ENCODE measurements at places on chromosomes 3 and 15.

GRCh38 chr3:186818956-186819355, 12.7 kb upstream of the RFC4 start:
- no peak for DNase-seq

GRCh38 chr3:43223670-43224364, 62.5 kb upstream of the SNRK start:
- no peak for DNase-seq

DNA sequence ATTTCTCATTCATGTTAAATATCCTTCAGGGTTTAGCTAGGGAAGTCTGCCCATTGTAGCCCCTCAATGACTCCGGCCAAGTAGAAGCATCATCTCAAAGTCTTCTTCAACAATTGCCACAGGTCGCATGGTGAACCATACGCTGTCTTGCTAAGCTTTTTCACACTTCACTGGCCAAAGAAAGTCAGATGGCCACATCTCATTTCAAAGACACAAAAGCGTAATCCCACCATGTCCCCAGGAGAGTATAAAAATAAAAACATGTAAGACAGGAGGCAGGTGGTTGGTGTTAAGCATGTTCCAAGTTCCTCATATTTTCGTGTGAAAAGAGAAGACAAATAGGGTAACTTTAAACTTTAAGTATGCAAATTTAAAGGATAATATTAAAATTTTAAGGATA, 147.4 kb downstream of the ERC2 start:
- no peak for DNase-seq

DNA sequence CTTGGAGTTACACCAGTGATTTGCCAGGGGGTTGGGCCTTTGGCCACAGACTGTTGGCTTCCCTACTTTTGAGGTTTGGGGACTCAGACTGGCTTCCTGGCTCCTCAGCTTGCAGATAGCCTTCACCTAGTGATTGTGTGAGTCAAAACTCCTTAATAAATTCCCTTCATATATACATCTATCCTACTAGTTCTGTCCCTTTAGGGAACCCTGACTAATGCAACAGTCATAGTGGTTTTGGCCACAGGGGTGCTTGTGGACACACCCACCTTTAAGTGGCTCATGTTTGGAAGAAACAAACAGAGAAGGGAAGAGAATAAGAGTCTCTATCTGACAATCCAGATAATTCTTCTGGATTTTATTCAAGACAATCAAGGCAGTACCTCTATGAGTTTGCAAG, 457.7 kb downstream of the EPHA3 start:
- DNase-seq, result no peak

DNA sequence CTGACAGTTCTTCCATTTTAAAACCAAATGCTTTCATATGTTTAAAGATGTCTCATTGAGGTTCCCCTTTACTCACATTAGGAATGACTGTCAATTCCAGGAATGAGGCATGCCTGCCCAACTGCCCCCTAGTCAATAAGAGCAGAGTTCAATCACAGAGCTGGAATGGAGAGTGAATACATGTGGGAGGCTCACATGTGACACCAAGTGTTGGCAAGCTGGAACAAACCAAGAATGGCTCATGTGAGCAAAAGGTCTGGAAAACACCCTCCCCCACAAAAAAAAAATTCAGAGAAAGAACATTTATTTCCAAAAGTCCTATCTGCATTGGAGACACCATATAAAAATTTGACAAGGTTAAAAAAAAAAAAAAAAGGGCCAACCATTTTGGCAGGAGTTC, 3.7 kb downstream of the PBRM1 start:
- DNase-seq, result no peak

DNA sequence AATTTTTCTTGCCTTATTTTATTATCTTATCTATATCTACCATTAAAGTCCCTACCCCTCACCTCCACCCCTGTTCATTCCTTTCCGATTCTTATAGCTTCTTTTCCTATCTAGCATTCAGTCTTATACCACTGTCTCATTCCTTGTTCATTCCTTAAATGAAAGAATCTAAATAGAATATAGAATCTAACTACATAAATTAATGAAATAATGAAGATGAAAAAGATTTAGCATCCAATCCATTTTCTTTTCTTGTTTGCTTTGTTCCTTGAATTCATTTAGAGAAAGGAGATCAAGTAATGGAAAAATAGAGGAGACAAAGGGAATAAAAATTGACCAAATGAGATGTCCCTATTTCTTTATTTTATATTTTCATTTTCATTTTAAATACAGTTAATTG, 67.2 kb downstream of the OPA1 start:
- DNase-seq, result no peak

GRCh38 chr15:80259942-80260510, 8.0 kb upstream of the CTXND1 start:
- DNase-seq, result no peak

- DNase-seq, result no peak
Measured at GRCh38 chr3:111750278-111750884, 108.7 kb upstream of the PHLDB2 start.

DNA sequence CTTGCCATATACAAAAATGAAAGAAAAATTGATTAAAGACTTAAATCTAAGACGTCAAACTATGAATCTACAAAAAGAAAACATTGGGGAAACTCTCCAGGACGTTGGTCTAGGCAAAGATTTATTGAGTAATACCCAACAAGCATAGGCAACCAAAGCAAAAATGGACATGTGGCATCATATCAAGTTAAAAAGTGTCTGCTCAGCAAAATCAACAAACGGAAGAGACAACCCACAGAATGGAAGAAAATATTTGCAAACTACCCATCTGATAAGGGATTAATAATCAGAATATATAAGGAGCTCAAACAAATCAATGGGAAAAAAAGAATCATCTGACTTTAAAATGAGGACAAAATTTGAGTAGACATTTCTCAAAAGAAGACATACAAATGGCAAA, 160.9 kb downstream of the DCLK3 start:
- DNase-seq, result no peak

GRCh38 chr3:157151627-157152026, 8.3 kb downstream of the CCNL1 start:
- DNase-seq, result no peak

DNA sequence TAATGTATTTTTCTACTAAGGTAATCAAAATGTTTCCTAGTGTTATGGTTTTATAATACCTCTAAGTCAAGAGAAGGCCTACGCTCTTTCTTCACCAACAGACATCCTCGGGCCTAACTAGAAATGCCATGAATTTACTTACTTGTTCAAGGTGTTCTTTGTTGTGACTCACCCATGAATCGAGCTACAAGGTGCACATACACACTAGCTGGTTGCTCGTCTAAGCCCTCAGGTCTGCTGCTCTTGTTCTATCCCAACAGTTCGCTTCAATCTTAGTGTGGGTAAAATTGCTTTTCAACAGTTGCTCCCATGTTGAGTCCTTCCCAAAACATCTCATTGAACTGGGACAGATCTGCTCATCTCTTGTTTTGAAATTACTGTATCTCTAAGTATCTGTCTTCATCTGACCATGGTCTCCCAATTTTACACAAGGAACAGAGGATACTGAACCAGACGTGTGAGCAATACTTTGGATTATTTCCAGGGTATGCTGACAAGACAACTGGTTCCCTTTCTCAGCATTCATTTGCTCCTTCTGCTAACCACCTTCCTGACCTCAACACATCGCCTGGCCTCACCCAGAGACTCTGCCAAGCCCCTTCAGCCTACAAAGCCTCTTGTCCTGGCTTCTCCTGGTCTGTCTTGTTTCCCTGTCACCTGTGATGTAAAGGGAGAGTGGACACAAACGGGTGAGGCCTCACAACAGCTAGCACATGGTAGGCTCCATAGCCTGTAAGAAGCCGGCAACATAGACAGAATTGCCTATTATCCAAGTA, 84.2 kb downstream of the NEDD4 start:
- DNase-seq, result no peak

- no peak for DNase-seq
Measured at GRCh38 chr3:30538791-30539190, 67.6 kb upstream of the TGFBR2 start.

GRCh38 chr3:15804553-15805095, 6.8 kb upstream of the ANKRD28 start:
- DNase-seq, result no peak

- DNase-seq, result no peak
Measured at GRCh38 chr3:74771401-74771800, 156.9 kb upstream of the CNTN3 start.

- DNase-seq, result no peak
Measured at GRCh38 chr3:103247459-103247858, 812.6 kb downstream of the ZPLD1 start.

DNA sequence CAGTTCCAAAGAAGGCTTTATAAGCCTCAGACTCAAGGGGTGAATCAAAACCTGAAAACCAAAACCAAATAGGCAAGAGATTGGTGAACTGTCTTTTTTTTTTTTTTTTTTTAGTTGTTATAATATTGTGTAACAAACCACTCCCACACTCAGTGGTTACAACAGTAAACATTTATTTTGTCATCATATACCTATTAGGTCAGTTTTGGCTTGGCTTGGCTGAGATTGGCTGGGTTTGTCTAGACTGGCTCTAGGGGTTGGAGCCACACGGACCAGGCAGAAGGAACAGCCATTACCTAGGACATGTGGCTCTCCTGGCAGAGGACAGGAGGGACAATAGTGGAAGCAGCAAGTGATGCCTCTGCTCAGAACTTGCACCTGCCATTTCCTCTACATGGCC, 26.4 kb upstream of the RYR3 start:
- DNase-seq, result no peak

GRCh38 chr3:196207833-196208607, 3.2 kb downstream of the ZDHHC19 start:
- peak; percentile 32 for DNase-seq

GRCh38 chr3:42868841-42869240, 6.8 kb downstream of the CYP8B1 start:
- no peak for DNase-seq

GRCh38 chr3:127002195-127003174, 19.6 kb downstream of the PLXNA1 start:
- no peak for DNase-seq

DNA sequence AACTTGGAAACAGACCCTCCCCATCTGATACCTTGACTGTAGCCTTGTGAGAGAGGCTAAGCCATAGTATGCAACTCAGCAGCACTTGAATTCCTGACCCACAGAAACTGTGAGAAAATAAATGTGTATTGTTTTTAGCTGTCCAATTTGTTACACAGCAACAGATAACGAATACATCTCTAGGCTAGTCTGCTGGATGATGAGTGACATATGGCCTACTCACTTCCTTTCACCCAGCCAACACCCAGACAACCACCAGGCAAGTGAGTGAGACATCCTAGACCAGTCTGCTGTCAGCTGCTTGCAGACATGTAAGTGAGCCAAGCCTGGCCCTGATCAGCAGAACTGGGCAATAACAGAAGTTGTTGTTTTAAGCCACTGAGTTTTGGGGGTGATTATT, 19.2 kb upstream of the SMAD6 start:
- no peak for DNase-seq

GRCh38 chr3:25130724-25131520, 297.1 kb upstream of the RARB start:
- no peak for DNase-seq

GRCh38 chr15:49313650-49314049, 109.4 kb upstream of the FGF7 start:
- no peak for DNase-seq

DNA sequence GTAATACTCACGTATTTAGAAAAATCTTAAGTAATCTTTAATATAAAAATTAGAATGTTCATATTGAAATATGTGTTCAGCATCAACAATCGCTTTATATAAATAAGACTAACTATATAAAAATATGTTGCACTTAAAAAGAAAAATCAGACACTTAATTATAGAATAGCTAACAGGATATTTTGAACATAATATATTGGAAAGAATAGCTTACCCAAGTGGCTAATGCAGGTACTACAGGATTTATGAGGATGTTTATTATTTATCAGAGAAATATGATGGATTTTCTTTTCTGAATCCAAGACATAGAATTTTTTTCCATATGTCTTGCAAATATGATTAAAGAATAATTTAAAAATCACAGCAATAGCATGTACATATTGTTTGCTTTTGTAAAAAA, 567.9 kb upstream of the GBE1 start:
- DNase-seq, result no peak

GRCh38 chr3:63617391-63617790, 35.1 kb upstream of the SNTN start:
- no peak for DNase-seq

DNA sequence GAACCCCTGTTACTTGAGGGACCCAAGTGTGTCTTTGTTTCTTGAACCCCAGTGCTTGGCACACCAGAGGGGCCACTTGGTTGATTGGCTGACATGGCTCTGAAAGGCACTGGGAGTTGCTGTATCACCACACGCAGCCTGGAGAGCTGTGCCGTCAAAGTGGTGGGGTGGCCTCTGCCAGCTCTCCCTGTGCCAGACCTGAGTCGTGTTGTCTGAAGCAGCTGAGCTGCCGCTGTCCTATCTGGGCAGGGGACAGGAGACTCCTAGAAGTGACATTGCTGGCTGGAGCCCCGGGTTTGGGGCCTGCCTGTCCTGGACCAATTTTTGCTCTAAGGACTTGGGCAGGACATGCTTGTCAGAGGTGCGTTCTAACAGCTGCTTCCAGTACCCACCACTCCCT, 5.5 kb upstream of the SNX22 start:
- DNase-seq, result no peak

DNA sequence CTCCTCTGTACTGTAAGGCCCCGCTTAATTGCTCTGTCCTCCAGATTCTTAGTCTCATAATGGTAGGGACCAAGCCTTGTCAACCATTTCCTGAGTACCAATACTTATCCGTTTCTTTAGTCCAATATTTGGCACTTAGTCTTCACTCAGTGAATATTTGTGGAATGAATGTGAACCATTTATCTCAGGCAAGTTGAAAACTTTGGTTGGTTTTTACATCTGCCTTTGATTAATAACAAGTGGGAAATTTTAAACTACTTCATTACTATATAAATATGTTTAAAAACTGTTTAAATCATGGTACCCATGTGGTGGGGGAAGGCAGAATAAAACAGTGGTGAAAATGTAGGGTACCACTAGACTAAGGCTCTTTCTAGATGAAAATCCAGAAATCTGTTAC, 15.2 kb downstream of the CA12 start:
- no peak for DNase-seq

DNA sequence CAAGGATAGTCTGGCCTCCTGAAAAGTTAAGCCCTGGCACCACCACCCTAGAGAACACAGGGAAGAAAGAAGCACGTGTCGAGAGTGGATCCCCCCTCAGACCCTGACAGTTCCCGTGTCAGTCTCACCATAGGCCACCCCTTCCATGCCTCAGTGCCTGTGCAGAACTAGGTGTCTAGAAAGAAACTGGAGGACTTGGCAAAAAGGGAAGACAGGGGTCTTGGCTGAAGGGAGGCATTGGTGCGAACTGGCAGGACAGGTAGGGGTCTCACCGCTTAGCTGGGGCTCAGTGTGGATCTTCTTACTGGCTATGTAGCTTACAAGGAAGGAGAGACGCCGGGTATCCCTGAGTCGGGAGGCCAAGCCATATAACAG, 518 bp downstream of the QARS1 start:
- no peak for DNase-seq

- no peak for DNase-seq
Measured at GRCh38 chr15:92531406-92531805, 124.2 kb downstream of the FAM174B start.

GRCh38 chr3:98598492-98598891, 5.1 kb upstream of the CPOX start:
- DNase-seq, result no peak

GRCh38 chr3:127258733-127259132, 29.1 kb downstream of the PRR20G start:
- DNase-seq, result no peak

GRCh38 chr15:31163769-31164572, 62.4 kb upstream of the TRPM1 start:
- no peak for DNase-seq

Measured in stimulated activated CD8-positive, alpha-beta memory T cell treated with anti-CD3 and anti-CD28 coated beads, Interleukin-4, amount 100 ng/mL, for 1 hour (primary cell).